ENCODE measurements at places on chromosomes 2 and 18. TPM values are rescaled to one million over a fixed set of nuclear protein-coding genes. Genes with fewer than 3 reads are reported as not detected.

- no peak for DNase-seq
Observed at GRCh38 chr2:95024960-95025405, 525 bp upstream of the MAL start.

GRCh38 chr2:85175369-85176299, 42.4 kb downstream of the TCF7L1 start:
- DNase-seq, result no peak

- no peak for DNase-seq
Observed at GRCh38 chr2:176081837-176082524, 1.8 kb downstream of the EVX2 start.

DNA sequence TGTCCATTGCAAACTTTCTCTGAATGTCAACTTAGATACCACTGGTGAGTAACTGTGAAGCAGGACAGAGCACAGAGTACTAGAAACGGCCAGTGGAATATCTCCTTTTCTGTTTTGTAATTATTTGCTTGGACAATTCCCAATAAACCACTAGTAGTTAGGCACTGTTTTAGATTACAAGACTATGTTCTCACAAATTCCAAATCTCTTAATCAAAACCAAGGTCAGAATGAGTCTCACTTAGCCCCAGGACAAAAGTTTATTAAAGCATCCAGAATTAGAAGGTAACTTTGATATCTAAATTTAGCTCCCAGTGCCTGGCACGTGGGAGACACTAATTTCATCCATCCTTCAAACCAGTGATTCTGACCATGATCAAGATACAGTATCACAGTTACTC, 89.0 kb downstream of the ZNF521 start:
- DNase-seq, result no peak

- no peak for DNase-seq
Observed at GRCh38 chr2:28528206-28528605, 32.3 kb downstream of the PLB1 start.

ALPG gene
- total RNA-seq, result not detected

SH3BP4 gene
- 56.5 TPM for total RNA-seq

B3GNT7 gene
- total RNA-seq, result 0.26 TPM
